ENCODE measurements at places on chromosomes 3 and 15.
A peak's percentile ranks its signal among the peaks of the same experiment; 100 is the strongest.

DNA sequence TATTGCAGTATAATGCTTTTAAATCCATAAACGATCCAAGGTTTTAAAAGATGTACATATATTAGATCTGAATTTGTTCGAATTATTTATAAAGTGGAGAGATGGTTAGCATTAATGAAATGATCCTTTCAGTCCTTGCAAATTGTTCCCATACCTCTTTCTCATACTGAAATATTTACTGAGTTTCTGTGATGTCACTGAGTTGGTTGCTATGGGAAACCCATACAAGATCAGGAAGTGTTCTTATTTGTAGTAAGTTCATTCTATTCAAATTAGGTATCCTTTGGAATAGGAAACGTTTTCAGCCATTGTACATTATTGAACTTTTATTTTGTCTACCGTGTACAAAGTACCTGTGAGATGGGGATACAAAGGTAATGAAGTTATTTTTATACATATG, 73.2 kb upstream of the CHL1 start:
- DNase-seq: no peak

DNA sequence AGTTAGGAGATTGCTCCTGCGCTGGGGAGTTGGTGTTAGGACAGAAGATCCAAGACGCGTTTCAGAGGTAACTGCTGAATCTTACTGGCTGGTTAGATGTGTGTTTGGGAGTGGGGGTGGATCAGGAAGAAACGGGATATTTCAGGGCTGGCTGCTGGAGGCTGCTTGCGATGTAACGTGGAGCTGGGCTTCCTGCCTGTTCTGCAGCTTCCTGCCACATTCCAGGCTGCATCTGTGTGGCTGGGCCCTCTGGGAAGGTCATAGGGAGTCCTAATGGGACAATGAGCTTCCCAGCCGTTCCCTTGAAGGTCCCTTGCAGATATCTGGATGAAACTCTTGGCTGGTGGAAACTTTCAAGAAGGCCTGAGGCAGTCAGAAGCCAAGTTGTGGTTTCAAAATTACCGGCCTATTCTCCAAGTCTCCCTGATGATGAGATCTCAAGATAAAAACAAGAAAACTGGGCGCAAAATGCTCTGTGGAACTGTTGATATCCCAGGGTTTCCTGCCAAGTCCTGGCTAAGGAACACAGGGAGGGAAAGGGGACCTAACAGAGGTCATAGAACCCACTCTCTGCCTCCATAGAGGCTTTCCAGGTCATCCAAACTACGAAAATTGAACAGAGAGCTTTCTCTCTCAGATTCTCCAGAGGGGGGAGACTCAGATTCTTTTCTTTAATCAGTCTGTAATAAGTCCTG, 67.0 kb downstream of the NOX5 start:
- DNase-seq: no peak

DNA sequence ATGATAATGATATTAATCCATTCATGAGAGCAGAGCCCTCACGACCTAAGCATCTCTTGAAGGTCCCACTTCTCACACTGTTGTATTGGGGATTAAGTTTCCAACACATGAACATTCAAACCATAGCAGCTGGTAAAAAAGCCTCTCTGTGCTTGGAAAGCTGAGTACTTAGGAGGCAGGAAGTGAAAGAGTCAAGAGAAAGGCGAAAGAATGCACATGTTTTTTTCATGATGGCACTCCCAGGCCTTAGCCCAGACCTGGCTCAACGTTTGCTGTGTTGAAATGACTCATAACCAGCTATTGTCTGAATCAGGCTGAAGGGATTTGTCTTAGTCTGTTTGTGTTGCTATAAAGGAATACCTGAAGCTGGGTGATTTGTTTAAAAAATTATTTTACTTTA, 84.4 kb upstream of the RGMA start:
- no peak for DNase-seq

- no peak for DNase-seq
Measured at GRCh38 chr15:83278191-83278590, 6.3 kb downstream of the BNC1 start.

DNA sequence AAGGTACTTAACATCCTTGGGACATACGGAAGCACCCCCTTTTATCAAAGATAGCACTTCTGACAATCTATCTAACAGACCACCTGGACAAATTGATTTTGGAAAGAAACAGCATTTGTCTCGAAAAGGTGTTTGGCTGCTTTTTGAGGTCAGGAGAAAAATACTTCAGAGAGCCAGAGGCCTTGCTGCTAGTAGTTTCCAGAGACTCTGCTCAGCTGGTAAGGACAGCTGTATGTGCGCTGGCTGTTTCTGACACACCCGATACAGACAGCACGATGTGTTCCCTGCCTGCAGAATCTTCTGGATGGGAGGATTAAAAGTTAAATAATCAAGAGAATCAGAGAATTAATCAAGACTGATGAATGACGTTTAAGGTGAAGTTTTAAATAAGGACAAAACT, 15.6 kb upstream of the GYG1 start:
- DNase-seq: no peak

DNA sequence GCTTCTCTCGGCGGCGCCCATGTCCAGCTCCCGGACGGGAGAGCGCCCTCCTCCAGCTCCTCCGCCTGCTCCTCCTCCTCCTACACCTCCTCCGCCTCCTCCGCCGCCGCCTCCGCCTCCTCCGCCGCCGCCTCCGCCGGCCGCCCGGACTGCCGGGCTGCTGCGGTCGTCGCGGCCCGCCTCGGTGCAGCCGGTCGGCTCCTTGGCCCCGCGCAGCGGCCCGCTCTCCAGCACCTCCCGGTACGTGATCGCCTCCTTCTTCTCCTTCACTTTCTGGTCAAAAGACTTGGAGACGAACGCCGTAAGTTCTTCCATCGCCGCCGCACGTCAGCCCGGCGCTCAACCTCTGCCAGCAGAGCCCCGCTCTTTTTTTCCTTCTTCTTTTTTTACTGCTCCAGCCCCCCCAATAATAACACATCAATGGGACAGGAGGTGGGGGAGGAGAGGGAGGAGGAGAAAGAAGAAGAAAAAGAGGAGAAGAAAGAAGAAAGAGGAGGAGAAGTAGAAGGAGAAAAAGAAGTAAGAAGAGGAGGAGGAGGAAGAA, 438 bp downstream of the SHOX2 start:
- peak; percentile 28 for DNase-seq

DNA sequence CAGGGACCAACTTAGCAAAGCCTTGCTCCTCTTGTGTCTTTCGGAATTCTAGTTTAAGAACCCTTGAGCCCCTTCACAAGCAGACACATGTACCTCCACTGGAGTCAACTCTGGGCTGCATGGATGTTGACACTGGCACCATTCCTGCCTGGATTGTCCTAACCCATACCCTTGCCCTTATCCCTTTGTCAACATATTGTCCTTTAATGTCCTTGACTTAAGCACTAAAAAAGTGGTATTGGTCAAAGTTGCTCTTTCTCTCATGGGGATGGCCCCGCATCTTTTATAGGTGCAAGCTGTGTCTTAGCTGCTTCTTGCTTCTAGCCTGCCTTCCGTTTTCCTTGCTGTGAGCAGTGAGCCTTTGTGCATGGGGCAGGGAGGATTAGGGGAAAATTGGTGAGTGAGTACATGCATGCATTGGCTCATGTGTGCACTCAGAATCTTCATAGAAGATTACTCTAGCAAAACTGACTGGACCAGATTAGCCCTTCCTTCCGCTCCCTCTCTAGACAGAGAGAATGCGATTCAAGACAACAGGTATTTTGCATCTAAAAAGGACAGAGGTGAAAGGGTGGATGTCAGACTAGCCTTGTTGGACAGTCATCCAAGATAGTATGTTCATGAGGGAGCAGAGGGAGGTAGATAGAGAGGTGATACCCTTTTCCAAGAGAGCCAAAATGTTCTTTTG, 42.4 kb downstream of the TGFBR2 start:
- DNase-seq: no peak

GRCh38 chr3:108100906-108101660, 10.3 kb upstream of the CD47 start:
- no peak for DNase-seq

DNA sequence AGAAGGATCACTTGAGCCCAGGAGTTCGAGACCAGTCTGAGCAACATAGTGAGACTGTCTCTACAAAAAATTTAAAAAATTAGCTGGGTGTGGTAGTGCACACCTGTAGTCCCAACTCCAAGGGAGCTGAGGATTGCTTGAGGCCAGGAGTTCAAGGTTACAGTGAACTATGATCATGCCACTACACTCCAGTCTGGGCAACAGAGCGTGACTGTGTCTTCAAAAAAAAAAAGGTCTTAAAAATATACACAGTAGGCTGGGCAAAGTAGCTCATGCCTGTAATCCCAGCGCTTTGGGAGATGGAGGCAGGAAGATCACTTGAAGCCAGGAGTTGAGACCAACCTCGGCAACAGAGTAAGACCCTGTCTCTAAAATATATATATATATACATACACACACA, 11.2 kb upstream of the CAMK1 start:
- no peak for DNase-seq

- no peak for DNase-seq
Measured at GRCh38 chr15:67745073-67746006, 80.0 kb upstream of the SKOR1 start.

DNA sequence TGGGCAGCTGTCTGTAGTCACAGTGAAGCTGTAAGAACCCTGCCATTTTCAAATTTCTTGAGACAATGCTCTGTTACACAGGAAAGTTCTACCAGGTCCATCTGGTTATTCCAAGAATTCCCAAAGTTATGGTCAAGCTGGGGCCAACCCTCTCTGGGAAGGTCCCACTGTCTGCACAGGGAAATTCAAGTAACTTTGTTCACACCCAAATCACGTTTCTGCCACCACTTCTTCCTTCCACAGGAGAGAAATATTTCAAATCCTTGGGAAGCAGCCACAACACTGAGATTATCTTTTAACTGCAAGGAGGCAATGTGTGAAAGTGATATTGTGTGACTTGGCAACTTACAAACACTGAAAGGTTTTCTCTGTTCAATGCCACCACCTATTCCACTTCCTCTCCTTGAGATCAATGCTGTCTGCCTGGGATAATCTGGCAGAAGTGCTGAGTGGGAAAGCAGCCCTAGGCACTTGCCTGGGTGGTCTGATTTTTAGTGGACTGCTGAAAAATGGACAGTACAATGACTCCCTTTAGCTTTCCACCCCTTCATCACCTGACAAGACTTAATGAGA, 5.6 kb downstream of the SCAMP2 start:
- no peak for DNase-seq

DNA sequence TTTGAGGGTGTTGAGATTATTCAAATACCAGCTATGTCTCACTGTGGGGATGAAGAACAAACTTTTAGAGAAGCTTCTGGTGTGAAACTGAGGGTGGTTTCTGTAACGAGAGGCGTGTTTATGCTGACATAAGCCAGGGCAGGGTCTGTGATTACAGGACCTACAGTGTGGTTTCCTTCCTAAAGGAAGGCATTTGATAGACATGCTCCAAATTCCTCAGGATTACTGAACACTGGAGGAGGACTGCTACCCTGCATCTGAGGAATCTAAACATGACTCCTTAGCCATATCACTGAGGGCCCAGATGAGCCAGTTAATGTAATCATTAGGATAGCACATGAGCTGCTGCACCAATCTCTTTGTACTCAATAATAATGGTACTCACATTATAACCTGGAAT, 328.4 kb upstream of the UMPS start:
- no peak for DNase-seq

DNA sequence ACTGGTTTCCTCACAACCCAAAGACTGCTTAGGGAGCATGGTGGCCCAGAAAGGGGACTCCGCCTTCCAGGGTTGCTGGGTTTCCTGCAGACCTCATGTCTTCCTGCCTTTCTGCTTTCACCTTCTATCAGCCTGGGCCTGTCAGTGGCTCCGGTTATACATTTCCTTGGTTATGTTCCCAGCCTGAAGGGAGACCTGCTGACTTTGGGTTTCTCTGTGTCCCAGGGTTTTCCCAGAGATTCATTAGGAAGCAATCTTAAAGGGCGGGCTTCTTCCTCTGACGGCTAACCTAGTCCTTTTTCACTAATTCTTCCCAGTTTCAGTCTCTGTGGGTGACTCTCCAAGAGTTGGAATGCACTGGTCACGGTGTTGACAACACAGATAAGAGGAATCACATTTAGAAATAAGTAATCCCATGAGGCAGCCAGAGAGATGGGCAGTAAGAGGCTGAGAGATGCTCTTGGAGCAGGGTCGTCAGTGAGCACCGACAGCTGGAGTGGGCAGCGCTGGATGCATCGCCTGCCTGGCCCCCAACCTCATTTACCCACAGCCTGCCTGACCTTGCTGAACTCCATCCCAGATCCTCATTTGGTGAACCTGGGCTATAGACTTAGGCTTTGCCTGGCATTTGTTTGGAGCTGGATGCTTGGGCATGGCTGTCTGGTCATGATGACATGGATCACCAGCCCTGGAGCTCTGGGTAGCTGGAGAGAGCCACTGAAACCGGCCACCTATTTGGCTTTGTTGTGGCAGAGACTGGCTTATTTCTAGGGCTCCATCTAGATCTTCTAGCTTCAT, 10.0 kb upstream of the EHD4 start:
- DNase-seq: no peak

GRCh38 chr15:50341616-50342136, 13.3 kb downstream of the GABPB1 start:
- DNase-seq: no peak

DNA sequence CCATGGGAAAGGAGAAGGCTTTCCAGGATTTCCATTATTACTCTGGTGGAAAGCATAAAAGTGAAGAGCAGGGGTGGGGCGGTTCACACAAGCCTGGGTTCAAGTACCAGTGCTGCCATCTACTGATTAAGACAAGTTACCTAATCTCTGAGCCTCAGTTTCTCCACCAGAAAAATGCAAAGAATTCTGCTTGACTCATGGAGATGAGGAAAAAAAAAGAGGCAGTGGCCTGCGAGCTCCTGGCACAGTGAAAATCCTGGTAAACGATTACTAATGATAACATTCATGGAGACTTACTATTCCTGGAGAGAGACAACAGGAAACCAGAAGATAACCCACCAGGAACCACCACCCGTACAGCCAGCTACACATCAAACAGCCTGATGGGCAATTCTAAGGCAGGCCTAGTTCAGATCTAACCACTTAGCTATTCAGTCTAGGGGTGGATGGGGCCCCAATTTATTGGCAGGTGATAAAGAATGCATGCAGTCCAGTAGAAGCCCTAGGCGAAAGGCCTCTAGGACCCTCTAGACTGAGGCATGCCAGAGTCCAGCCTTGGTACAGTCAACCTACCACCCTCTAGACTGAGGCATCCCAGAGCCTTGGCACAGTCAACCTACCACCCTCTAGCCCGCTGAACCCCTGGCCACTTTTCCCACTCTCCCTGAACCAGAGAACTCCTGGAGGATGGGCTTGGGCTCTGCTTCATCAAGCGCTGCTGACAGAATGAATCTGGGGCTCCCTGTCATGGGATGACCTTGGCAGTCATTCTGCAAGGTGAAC, 2.5 kb downstream of the AMOTL2 start:
- no peak for DNase-seq

DNA sequence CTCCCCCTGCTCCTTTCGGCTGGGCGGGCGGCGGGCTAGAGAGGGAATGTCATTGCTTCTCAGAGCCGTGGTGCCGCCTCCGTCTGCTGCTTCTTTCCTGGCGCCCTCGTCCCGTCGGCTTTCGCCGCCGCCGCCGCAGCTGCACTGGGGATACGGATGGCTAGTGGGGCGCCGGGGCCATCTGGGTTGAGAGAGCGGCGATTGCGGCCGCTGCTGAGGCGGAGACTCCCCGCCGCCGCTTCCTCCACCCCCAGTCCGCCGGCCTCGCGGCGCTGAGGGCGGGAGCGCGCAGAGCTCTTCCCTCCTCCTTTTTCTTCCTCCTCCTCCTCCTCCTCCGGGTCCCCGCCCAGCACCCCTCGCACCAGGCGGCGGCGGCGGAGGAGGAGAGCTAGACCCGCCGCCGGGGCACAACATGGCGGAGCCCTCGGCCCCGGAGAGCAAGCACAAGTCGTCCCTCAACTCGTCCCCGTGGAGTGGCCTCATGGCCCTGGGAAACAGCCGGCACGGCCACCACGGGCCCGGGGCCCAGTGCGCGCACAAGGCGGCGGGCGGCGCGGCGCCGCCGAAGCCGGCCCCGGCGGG, at the start of gene STT3B:
Gene STT3B (plus strand): TSS at position 339 of the 582 bp plus-strand sequence. CDS start 74 bp downstream, at position 413.
- DNase-seq: peak; percentile 76

GRCh38 chr3:149145974-149146373, 16.5 kb downstream of the HPS3 start:
- no peak for DNase-seq
